Mesothelial cell of epicardium (in vitro differentiated cells): ENCODE measurements at places on chromosomes 2 and 18. TPM values are rescaled to one million over a fixed set of nuclear protein-coding genes. Genes with fewer than 3 reads are reported as not detected.

Gene DPP4
- 7.2 to 8.2 TPM (median 7.6 TPM) in 3 replicates for total RNA-seq

Gene NPPC
- 0.72 to 0.80 TPM (median 0.73 TPM) in 3 replicates for total RNA-seq

GRCh38 chr18:69961718-69962117 is 14.0 kb upstream of the CD226 start:
- no peak overlapping the region for H3K27ac ChIP-seq
- no peaks in the 10 kb centered on the region for H3K27me3 ChIP-seq
- H3K4me1 ChIP-seq, result no peaks in the 10 kb centered on the region
- no peaks in the 10 kb centered on the region for H3K36me3 ChIP-seq
- H3K4me3 ChIP-seq, result no peak overlapping the region

DNA sequence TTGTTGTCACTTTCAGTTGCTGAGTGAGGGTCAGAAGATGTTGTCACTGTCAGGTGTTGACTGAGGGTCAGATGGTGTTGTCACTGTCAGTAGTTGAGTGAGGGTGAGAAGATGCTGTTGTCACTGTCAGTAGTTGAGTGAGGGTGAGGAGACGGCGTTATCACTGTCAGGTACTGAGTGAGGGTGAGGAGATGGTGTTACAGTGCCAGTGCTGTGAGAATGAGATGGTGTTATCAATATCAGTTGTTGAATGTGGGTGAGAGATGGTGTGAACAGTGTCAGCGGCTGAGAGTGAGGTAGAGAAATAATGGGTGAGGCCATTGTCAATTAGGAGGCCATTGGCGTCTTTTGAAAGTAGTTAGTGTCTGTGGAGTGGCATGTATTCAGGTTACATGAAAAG is 1.6 kb upstream of the ATP9B start:
- H3K36me3 ChIP-seq, result peaks cover 9% of the 10 kb centered on the region
- H3K4me3 ChIP-seq, result peak overlapping the region; percentile 2
- H3K27me3 ChIP-seq, result peaks cover 11% of the 10 kb centered on the region
- no peak for DNase-seq

- no peak overlapping the region for H3K4me3 ChIP-seq
- no peak overlapping the region for H3K27ac ChIP-seq
- no peaks in the 10 kb centered on the region for H3K36me3 ChIP-seq
- H3K4me1 ChIP-seq, result no peaks in the 10 kb centered on the region
These were observed 100.1 kb downstream of the PLCL1 start for GRCh38 chr2:197904446-197904845.

DNA sequence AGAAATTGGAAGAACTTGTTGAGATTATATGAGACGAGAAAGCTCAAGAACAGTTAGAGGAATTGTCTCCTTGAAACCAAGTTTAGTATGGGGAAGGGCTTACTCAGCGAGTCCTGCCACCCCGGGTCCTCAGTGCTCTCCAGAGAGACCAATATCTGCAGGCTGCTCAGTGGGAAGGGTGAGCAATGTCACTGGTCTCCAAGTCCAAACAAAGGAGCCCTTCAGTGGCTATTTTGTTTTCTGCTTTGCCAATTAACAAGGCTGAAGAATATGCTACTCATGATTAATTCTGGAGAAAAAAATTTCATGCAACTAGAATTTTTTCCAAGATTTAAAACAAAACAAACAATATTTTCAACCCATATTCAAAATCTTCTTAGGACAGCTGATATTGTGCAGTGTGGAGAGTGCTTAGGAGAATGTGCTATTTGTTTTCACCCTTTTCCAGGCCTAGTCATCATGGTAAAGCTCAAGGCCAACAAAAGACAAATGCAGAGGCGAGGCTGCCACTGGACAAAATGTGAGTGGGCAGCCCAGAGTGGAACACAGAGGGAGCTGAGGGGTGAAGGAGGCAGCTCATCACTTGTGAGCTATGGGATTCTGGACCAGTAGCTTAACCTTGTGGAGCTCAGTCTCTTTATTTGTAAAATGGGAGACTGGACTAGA is 83.8 kb upstream of the TMEM17 start:
- H3K4me1 ChIP-seq, result peaks cover 3% of the 10 kb centered on the region
- no peak overlapping the region for H3K27ac ChIP-seq
- DNase-seq, result no peak
- H3K36me3 ChIP-seq, result no peaks in the 10 kb centered on the region
- no peak overlapping the region for H3K4me3 ChIP-seq

Gene CCDC68
- total RNA-seq, result not detected in 3 replicates

Gene SERPINB4
- total RNA-seq, result not detected in 3 replicates

GRCh38 chr2:208359632-208359986 is 47.0 kb upstream of the PTH2R start:
- H3K4me3 ChIP-seq, result no peak overlapping the region
- peaks cover 15% of the 10 kb centered on the region for H3K36me3 ChIP-seq
- no peak for DNase-seq
- no peak overlapping the region for H3K27ac ChIP-seq
- no peaks in the 10 kb centered on the region for H3K4me1 ChIP-seq

DNA sequence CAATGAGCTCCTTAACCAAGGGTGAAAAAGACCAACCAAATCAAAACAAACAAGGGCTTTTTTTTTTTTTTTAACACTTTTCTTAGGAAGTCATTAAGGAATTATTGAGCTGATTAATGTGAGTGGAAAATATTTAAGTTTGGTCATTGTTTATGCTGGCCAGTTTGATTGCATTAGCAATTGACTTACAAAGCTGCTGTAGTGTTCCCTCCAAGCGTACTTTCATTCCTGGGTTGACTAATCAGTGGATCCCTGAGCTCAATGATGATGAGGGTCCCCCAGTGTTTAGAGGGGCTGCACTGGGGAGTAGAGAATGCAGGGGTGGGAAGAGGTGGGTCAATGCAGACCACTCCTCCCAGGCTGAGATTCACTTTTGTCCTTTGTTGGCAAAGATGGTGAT is 119.3 kb downstream of the PRKCE start:
- peak overlapping the region; percentile 24 for H3K4me3 ChIP-seq
- no peak for DNase-seq
- H3K36me3 ChIP-seq, result no peaks in the 10 kb centered on the region
- H3K27ac ChIP-seq, result peak overlapping the region; percentile 78

Gene OR6B2
- not detected in 3 replicates for total RNA-seq

Gene RASGRP3
- total RNA-seq, result 0.58 to 0.75 TPM (median 0.66 TPM) in 3 replicates

DNA sequence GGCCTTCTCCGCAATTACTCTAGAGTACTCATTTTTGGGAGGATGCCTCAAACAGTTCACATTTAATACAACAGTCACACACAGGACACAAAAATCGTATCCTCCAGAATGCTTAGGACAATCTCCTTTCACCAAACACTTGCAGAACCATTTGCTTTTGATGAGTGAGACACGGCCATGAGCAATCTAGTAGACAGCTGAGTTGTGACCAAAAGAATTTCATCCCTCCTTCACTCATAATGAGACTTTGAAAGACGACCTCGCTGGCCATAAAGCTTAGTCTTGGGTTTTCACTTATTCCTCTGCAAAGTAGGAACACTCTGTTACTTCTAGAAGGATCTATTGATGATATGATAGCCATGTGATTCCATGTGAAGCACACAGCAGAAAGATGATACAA is 87.5 kb upstream of the SLC35G4 start:
- no peak for DNase-seq
- no peak overlapping the region for H3K4me3 ChIP-seq
- H3K4me1 ChIP-seq, result peaks cover 17% of the 10 kb centered on the region
- H3K36me3 ChIP-seq, result no peaks in the 10 kb centered on the region
- H3K27me3 ChIP-seq, result no peaks in the 10 kb centered on the region

Gene TDRD15
- not detected in 3 replicates for total RNA-seq

Gene PLGLB1
- total RNA-seq, result 8.4 to 9.3 TPM (median 8.8 TPM) in 3 replicates

Gene ZSWIM2
- total RNA-seq, result not detected in 3 replicates
